ENCODE measurements at places on chromosomes 1 and 21. TPM values are rescaled to one million over a fixed set of nuclear protein-coding genes. Genes with fewer than 3 reads are reported as not detected.

LCE1B gene
- total RNA-seq = not detected

PI4KB gene
- total RNA-seq = 64.2 TPM

CAMK2N1 gene
- total RNA-seq = 22.4 TPM

LZIC gene
- 32.3 TPM for total RNA-seq

CD1E gene
- total RNA-seq = 0.21 TPM

PRAMEF17 gene
- not detected for total RNA-seq

IL19 gene
- not detected for total RNA-seq

NKAIN1 gene
- not detected for total RNA-seq

CHTOP gene
- 74.2 TPM for total RNA-seq

ETV3L gene
- not detected for total RNA-seq

PRDM16 gene
- 0.26 TPM for total RNA-seq

SAMSN1 gene
- 0.29 TPM for total RNA-seq

CACNA1S gene
- 0.07 TPM for total RNA-seq

RNU1-2 gene
- total RNA-seq = 2,125 TPM

DTL gene
- 16.0 TPM for total RNA-seq

KRTAP19-3 gene
- not detected for total RNA-seq

OR2T11 gene
- not detected for total RNA-seq

ADAMTS5 gene
- 32.7 TPM for total RNA-seq

S100A7 gene
- not detected for total RNA-seq

RCSD1 gene
- total RNA-seq = 1.8 TPM

RGS8 gene
- total RNA-seq = not detected

PRDM2 gene
- total RNA-seq = 41.5 TPM

HLX gene
- total RNA-seq = 35.9 TPM

TRIM46 gene
- 0.26 TPM for total RNA-seq

NUDT4B gene
- 24.1 TPM for total RNA-seq

EPHA10 gene
- not detected for total RNA-seq

BMP8A gene
- 1.8 TPM for total RNA-seq

FTCD gene
- not detected for total RNA-seq

SPRR2F gene
- not detected for total RNA-seq

Measured in uterus (tissue), 4 donors.